ENCODE measurements at places on chromosomes 4 and X. TPM values are rescaled to one million over a fixed set of nuclear protein-coding genes. Genes with fewer than 3 reads are reported as not detected.

The SSX3 gene
- not detected for total RNA-seq

DNA sequence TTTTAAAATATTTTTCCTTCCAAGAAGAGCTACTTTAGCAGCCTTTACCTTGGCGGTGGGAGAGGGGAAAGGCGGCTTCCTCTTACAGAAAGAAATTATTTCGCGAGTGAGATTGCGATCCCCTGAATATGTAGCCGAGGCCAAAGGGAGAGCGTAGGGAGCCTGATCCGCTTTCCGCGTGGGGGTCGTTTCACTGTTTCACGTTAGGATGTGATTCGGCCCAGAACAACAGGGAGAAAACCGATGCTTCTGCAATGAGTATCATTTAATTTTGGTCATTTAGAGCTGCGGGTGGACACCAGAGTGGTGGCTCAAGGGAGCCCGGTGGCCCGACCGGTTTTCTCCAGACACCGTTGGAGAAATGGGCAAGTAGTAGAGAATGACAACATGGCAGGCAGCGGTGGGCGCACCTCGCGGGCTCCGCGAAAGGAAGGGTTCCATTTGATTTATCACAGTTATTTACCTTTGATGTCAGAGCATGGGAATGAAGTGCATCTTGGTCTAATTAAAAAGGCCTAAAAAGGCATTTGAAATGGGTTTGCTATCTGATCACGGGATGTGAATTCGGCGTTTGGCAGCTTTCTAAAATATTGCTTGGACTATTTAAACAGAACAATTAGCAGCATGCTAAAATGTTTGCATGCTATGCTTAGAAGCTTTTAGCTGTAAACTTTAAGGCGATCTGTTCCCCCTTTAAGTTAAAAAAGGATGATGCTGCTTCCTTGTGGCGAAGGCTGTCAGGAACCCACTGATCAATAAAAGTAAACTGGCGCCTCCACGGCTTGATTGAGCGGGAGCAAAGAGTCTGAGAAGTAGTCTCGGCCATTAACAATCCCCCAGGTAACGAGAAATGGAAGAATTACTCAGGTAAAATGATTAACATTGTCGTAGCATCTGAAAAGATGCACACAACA is 2.0 kb upstream of the PCDH19 start:
- no peak for DNase-seq

The MAGED2 gene
- 263 TPM for total RNA-seq

GRCh38 chrX:4936315-4936714 is 1222.9 kb upstream of the PRKX start:
- no peak for DNase-seq

DNA sequence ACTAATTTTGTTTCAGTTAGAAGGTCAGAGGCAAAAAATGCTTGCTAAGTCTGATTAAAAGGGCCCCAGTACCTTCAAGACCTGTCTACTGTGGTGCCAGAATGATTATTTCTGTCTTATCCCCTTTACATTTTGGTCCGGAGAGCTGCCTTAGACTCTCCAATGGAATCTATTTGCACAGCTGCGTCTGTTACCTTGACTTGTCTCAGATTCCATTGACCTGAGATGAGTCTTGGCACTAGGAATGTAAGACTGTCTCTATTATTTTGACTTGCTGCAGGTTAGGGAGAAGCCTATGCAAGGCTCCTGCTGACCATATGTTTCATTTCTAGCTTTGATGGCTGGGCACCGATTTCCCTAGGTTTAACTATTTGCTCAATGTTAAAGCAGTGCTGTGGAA is 457.6 kb downstream of the KCTD8 start:
- no peak for DNase-seq

DNA sequence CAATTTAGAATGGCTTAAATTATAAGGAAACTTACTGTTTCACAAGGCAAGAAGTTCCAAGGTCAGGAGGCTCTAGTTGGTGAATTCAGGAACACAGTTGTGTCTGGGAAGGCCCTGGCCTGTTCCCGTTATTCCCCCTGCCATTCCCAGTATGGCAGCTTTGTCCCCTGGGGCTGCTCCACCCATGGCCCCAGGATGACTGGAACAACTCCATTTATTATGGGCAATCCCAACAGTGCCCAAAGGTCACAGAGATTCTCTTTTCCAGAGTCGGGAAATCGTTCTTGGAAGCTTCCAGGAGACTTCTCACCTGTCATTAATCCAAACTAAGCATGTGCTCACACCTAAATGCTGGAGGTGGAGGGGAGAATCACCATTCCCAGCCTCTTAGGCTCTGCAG is 2.8 kb upstream of the PRKG2 start:
- DNase-seq: no peak

GRCh38 chrX:102985192-102985591 is 48.1 kb downstream of the RAB40AL start:
- DNase-seq: no peak

- no peak for DNase-seq
Observed at GRCh38 chrX:143340190-143340589, 177.1 kb downstream of the SPANXN3 start.

The RPA4 gene
- total RNA-seq: 0.89 TPM

Data from dermis microvascular lymphatic vessel endothelial cell (primary cell).